Ureter (tissue), 1 donor: ENCODE measurements at places on chromosomes 5 and 9. TPM values are rescaled to one million over a fixed set of nuclear protein-coding genes. Genes with fewer than 3 reads are reported as not detected.

Gene PCDHGA7
- 5.8 TPM for total RNA-seq

Gene FOXD1
- 1.1 TPM for total RNA-seq

Gene CCDC192
- 1.2 TPM for total RNA-seq

Gene LPAR1
- total RNA-seq: 67.6 TPM

Gene BTNL8
- not detected for total RNA-seq

DNA sequence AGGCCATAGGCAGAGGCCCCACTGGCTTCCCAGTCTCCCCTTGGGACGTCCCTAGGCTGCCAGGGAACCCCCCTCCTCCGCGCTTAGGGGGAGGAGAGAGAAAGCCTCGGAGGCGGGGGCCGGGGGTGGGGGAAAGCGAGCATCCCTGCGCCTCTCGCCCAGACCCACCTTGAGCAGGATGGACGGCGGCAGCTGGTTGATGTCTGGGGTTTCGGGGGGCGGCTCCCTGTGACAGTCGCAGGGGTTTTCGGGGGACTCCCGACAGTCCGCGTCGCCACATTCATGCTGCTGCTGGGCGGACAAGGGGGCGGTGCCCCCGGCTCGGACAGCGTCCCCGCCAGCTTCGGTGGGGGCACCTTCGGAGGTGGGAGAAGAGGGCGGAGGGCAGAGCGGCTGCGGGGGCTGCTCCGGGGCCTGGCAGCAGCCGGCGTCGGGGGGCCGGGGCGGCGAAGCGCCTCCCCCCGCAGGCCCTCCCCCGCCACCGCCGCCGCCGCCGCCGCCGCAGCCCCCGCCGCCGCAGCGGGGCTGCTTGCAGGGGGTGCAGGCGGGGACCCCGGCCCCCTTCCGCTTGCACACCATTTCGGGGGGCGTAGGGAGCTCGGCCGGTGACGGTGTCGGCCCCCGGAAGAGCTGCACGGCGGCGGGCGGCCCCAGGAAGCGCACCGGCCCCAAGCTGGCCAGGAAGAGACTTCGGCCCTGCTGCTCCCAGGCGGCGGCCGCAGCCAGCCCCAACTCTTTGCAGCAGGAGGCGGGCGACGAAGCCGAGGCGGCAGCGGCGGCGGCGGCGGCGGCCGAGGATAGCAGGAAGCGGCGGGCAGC, 1.2 kb downstream of the FBXL17 start:
- peak; percentile 53 for DNase-seq

GRCh38 chr5:157351802-157352092, 85.8 kb downstream of the CYFIP2 start:
- no peak for DNase-seq

- DNase-seq: no peak
These were observed 123.9 kb upstream of the FER start for GRCh38 chr5:108623826-108624225.

- no peak for DNase-seq
These were observed 288.6 kb upstream of the C9orf72 start for GRCh38 chr9:27861887-27862286.

DNA sequence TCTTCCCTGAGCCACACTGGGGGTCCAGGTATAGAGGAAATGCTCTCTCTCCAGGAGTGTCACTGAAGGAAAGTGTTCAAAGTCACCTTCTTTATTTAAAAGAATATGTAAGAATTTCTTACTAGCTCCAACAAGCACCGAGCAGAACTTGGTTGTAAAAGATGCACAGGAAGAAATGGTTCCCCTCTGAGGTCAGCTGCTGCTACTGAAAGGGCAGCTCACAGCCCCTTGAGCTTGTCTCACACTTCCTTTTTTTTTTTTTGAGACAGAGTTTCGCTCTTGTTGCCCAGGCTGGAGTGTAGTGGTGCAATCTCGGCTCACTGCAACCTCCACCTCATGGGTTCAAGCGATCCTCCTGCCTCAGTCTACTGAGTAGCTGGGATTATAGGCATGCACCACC, 77.2 kb downstream of the PRRT1B start:
- no peak for DNase-seq

DNA sequence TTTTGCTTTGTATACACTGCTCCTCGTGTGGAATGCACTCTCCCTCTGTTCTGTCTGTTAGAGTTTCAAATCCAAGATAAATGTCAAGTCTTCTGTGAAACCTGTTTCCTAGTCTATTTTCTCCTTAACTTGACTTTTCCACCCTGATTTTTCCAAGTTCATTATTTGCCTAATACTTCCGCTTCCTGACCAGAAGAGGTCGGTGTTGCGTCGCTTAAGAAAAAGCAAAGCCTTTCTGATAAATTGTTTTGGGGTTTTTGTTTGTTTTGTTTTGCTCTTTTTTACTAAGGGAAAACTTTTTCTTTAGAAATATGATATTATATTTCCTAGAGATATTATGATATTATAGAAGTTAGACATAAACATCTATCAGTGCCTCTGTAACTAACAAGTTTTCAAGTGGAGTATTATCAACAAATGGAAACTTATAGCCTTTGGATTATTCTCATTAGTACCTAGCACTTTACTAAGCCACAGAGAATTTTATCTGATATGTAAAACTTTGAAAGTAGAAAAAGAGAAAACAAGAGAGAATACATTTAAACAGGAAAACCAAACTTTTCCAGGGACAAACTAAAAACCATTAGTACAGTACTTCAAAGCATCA, 55.8 kb downstream of the PHAX start:
- no peak for DNase-seq

- DNase-seq: no peak
These were observed 483.5 kb upstream of the CD180 start for GRCh38 chr5:67680099-67680498.

- DNase-seq: no peak
These were observed 94.2 kb upstream of the TARS1 start for GRCh38 chr5:33346534-33346933.

- no peak for DNase-seq
These were observed 515 bp downstream of the LCP2 start for GRCh38 chr5:170296935-170297588.

- no peak for DNase-seq
These were observed 4.1 kb upstream of the ADRA1B start for GRCh38 chr5:159912033-159912800.

GRCh38 chr5:122150215-122150614, 20.9 kb downstream of the ZNF474 start:
- no peak for DNase-seq

DNA sequence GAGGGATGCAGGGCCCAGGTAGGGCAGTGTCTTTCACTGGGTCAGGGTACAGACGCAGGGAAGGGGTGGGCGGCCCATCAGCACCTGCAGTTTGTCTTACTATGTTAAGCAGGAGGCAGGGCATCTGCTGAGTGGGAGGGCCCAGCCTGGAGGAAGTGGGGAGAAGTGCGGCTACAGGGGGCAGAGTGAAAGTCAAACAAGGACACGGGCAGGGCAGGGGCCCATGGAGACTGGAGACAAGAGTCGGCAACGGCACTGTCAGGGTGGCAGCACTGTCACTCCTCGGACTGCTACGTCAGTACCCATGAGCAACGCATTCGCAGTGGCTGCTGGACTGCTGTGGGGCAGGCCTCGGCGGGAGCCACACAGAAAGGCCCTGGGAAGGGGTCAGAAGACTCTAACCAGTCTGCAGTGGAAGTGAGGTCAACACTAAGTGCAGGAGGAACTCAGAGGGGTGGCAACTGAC, 19.7 kb downstream of the CAMSAP1 start:
- DNase-seq: no peak

DNA sequence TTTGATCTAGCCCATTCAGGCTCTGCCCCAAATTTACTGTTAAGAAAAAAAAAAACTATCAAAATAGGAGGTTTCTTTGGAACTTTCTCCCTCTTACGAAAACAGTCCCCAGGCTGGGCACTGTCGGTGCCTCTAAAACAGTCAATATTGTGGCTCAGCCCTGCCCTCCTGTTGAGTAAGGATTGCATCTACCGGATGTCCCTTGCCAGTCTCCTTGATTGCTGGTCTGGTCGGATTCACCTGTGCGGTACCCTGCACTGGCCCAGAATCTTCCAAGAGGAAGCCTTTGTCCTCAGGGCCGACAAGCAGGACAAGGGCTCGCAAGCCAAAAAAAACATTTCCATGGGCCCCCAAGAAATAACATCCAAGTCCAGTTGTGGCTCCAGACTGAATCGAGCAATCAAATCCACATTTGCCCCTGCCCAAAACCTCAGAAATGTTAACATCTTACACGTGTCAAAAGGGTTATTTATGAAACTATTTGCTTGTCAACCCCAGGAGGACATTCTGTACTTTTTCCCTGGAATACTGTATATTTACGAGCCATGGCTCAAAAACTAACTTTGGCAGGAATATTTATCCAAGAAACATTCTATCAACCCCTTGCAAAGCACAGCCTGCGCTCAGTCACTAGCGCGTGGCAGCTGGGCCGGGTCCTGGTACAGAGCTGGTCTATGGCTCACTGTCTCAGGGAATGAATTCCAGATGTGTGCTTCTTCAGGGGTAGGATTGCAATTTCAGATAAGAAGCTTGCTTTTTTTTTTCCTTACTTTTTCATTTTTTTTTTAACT, 129.2 kb upstream of the ADRA1B start:
- no peak for DNase-seq
